Stimulated activated CD8-positive, alpha-beta memory T cell treated with anti-CD3 and anti-CD28 coated beads, Interleukin-2, amount 100 ng/mL, for 1 hour (primary cell): ENCODE measurements at places on chromosomes 12 and 14.

DNA sequence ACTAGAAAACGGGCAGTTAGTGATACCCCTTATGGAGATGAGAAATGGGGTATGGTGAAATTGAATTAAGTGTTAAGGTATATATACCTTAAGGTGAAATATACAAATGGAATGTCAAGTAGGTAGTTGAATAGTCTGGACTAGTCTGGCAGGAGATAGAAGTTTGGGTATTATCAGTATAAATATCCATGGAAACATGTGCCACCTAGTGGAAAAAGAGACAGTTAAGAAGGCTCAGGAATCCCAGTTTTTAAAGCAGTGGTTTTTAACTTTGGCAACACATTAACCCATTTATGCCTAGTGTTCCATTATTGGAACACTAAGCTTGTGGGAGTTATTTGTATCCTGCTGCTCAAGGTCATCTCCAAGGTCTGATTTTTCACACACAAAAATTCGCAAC is 38.6 kb upstream of the TPH2 start:
- DNase-seq: no peak

DNA sequence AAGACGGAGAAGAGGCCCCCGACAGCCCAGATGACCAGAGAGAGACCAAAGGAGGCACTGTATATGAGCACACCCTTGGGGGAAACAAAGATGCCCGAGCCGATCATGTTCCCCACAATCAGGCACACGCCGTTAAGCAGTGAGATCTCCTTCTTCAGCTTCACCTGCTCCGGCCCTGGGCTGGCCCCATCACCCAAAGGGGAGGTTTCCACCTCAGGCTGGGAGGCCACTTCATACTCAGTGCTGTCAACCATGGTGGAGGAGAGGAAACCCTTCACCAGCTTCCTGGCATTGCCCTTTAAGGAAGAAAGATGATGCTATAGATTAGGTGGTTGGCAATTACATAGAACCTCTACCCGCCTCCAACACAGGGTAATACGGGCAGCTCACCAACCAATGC is 2.1 kb downstream of the SLC7A7 start:
- DNase-seq: no peak

DNA sequence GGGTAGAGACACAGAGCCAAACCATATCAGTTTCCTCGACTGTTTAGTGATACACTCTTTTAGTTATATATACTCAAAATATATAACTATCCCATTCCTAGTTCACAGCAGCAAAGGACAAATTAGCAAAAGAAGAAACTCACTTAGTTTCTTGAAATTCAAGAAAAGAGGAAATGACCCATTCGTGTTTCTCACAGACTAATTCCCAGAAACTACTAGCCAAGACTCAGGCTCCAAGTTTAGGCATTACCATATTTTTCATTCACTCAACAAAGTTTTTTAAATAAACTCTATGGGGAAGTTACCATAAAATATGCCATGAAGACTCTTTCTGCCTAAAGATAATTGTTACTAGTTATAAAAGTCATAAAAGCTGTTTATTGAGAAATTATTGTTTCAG is 152.3 kb upstream of the DAAM1 start:
- no peak for DNase-seq

DNA sequence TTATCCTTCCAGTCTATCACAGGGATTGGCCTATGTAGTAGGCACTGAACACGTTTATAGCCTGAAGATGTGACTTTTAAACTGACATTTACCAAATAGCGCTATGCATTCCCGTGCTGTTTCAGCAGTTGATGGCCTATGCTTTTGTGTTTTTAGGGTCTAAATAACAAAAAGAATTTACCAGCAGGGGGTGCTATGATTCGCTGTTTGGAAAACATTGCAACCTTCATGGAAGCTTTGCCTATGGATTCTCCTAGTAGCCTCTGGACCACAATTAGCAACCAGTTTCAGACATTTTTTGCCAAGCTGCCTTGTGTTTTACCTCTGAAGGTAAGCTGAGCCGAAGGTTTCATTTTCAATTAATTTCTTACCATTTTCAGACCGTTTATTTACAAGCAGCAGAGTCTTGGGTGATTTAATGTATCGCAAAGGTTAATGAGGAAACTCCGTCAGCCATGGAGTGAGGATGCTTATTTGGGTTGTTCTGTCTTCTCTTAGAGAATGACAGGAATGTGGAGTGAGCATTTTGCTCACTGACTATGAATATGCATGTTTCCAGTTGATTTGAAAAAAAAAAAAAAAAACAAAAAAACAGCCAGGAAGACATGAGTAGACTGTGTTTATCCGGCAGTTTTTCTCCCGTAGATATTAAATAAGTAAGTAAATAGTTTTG is 133.1 kb downstream of the PRIMA1 start:
- no peak for DNase-seq

DNA sequence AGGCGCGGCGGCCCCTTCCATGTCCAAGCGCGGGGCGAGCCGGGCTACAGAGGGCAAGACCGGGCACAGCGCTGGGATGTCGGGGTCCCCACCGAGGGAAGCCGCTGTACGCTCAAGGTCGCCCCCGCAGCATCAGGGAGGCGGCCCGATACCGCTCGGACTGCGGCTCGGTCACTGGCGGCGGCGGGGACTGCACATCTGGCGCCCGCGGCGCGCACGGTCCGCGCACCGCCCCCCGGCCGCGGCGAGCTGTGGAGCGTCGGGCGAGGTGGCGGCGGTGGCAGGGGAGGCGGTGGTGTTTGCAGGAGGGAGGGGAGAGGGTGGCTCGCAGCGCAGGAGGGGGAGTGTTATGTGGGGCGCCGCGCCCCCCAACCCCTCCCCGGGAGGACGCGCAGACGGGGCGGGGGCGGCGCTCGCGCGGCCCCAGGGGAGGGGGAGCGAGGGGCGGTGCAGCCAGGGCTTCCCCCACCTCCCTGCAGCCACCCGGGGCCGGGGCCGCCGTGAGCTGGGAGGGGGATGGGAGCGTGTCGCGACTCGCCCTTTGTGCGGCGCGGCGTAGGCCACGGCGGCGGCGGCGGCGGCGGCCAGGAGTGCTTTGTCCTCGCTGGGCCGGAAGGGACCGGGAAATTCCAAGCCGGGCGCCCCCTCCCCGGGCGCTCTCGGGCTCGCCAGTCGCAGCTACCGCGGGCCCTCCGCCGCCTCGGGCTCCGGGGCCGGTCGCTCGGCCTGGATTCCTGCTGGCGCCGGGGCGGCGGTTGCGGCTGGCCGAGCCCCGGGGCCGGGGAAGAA is at the start of gene NUAK1:
TSS of gene NUAK1 (minus strand) at position 322 of the 789 bp plus-strand sequence. CDS start at position 21, 301 bp downstream.
- DNase-seq: no peak

GRCh38 chr14:94768521-94769390 is 1.2 kb downstream of the GSC start:
- DNase-seq: no peak

GRCh38 chr14:34662561-34663088 is 32.7 kb upstream of the SNX6 start:
- DNase-seq: no peak
